ENCODE measurements at places on chromosomes 13 and 19.

- DNase-seq: no peak
Observed at GRCh38 chr19:55358943-55359908, 3.8 kb downstream of the GARIN5B start.

DNA sequence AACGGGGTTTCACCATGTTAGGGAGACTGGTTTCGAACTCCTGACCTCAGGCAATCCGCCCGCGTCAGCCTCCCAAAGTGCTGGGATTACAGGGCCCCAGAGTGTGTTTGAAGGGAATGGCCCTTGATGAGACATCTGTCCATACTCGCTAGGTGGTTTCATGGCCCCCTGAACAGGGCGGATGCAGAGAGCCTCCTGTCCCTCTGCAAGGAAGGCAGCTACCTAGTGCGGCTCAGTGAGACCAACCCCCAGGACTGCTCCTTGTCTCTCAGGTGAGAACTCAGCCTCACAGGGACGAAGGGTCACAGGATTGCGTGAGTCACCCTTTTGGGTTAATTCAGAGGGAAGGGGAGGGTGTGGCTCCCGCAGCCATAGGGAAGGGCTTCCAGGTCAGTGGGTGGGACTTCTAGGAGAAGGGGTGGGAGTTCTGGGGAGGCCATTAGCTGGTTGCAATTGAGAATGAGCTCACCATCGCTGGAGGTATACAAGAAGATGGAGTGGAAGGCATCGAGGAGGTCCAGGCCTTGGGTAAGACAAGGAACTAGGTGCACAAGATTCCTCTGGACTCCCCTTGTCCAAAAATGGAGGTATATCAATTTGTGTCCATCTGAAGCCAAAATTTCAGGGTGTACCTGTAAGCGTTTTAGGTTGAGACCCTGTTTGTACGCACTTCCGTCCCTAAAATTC is 9.2 kb downstream of the SHD start:
- DNase-seq: no peak

- DNase-seq: no peak
Observed at GRCh38 chr13:106468744-106469590, 66.5 kb downstream of the EFNB2 start.

DNA sequence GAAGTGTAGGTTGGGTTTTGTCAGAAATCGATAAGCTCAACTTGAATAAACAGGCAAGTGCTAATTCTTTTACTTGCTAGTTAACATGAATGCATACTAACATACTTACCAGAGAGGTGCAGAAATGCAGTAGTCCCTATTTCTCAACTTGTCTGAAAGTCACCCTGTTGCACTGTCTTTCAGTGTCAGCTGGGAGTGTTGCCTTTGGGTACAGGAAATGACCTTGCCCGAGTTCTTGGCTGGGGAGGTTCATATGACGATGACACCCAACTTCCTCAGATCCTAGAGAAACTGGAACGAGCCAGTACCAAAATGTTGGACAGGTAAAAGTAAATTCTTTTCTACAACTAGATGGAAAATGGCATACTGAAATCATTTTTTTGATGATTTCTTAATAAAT is 103.5 kb upstream of the AKAP11 start:
- DNase-seq: no peak

DNA sequence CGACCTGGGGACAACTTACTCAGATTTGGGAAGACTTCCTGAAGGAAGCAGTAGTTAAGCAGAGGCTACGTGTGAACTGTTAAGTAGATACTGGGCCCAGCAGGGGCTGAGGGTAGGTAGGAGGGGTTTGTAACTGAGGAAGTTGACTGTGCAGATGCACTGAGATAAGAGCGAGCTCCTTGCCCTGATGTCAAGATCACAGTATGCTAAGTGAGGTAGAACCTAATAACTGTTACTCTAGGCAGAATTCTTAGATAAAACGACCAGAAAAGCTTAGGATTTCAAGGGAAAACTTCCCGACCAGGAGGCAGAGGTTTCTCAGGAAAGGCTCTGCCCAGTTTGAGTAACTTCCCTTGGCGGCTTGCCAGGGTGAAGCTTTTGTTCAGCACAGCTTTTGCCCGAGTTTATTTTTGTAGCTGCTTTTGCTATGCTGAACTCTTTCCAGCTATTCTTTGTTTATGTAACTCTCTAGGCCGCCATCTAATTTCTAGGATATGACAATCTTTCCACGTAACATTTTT is 632.1 kb downstream of the DIAPH3 start:
- peak; percentile 75 for DNase-seq

DNA sequence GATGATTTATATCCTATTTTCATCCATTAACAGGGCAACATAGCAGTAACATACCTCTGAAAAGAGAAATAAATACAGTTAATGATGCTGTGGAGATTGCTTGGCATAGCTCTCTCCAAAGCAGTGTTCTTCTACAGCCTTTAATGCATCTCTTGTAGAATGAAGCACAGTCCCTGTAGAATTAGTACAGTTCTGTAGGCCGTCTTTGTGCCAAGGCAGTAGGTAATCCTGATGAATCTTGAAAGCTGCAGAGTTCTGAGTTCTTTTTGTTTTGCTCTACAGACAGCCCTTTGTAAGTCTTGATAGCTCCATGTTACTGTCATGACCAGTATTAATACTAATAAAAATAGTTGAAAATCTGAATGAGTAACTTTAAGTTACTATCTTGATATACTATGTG is 184.2 kb downstream of the MAB21L1 start:
- no peak for DNase-seq

- no peak for DNase-seq
Observed at GRCh38 chr19:5303208-5303607, 37.4 kb downstream of the PTPRS start.

DNA sequence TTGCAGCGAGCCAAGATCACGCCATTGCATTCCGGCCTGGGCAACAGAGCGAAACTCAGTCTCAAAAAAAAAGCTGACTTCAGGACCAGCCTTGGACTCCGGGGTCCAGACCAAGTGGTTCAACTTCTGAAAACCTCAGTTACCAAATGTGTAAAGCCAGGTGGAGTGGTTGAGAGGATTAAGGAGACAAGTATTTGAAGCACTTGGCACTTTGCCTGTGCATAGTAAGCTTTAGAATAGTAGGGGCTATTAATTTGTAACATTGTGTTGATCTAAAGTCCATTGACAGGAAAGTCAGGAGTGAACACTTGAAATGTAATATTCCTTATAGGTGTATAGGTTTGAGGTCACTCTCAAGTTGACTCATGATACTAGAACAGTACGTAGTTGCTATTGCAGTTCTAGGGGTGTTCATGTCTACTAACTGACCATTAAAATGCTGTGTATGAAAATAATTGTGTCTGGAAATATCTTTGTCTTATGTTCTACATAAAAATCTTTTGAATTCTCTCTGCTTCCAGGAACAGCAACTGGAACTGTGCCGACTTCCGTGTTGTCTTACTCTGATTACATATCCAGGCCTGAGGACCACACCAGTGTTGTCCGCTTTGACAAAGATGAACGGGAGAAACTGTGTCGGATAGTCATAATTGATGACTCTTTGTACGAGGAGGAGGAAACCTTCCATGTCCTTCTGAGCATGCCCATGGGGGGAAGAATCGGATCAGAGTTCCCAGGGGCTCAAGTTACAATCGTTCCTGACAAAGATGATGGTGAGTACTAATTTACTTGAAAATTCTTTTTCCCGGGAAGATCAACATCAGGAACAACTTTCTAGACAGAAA is 97.4 kb downstream of the FREM2 start:
- DNase-seq: no peak

- no peak for DNase-seq
Observed at GRCh38 chr13:31824705-31825517, 85.6 kb downstream of the RXFP2 start.

DNA sequence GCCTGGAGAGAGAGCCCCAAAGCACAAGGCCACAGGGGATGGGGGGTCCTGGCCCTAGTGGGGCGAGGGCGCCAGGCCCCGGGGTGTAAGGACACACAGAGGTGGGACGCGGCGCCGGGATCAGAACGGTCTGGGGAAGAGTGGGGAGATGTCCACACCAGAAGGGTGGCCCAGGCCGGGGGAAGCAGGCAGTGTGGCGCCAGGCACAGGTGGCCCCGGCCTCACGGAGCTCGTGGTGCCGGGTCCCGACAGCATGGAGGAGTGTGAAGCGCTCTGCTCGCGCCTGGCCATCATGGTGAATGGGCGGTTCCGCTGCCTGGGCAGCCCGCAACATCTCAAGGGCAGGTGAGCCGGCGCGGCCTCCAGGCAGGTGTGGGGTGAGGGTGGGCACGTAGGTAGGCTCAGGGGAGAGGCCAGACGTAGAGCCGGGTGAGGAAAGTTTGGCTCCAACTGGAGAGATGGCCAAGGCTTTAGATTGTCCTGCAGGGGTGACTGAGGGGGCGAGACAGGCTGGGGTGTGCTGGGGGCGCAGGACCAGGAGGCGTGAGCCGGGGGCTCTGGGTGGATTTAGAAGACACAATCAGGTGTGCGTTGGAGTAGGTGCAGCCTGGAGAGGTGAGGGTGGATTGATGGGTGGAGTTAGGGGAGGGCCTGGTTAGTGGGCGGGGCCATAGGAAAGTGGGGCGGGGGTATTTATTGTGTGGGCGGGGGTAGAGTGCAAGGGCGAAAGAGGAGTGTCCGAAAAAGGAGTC is 2.9 kb upstream of the ARHGAP45 start:
- no peak for DNase-seq

DNA sequence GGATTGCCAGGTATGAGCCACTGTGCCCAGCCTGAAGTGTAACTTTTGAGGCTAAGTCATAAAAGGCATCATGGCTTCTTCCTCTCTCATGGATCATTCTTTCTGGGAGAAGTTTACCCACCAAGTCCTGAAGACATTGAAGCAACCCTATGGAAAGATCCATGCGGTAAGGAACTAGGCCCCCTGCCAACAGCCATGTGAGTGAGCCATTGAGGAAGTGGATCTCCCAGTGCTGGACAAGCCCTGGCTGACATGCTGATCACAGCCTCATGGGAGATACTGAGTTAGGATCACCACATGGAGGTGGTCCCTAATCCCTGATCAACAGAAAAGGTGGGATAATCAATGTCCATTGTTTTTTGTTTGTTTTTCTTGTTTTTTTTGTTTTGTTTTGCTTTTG is 3.3 kb upstream of the NUDT19 start:
- no peak for DNase-seq

DNA sequence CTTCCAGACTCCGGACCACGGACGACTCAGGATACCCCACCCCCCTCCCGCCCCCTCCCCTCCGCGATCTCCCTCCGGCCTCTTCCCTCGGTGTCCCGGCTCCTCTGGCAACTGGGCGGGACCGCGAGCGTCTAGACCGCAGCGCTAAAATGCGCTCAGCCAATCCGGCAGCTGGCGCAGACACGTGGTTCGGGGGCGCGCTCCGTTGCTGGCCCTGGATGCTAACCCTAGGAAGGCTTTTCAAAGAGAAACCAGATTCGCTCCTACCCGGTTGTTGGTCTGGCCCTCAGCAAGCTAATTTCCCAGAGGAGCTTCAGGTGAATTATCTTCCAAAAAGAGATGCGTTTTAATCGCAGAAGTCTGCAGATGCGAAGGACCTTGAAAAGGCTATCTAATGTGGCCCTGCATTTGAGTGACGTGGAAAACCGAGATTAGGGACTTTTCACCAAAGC is at the start of gene DZIP1:
Gene DZIP1 (minus strand): TSS at position 106 of the 452 bp plus-strand sequence. CDS start 2,677 bp downstream, outside the sequence.
- DNase-seq: peak; percentile 93

- no peak for DNase-seq
Observed at GRCh38 chr19:58079792-58080191, 18.2 kb downstream of the ZSCAN18 start.

GRCh38 chr19:17160908-17161307 is 54.2 kb upstream of the USE1 start:
- DNase-seq: no peak

DNA sequence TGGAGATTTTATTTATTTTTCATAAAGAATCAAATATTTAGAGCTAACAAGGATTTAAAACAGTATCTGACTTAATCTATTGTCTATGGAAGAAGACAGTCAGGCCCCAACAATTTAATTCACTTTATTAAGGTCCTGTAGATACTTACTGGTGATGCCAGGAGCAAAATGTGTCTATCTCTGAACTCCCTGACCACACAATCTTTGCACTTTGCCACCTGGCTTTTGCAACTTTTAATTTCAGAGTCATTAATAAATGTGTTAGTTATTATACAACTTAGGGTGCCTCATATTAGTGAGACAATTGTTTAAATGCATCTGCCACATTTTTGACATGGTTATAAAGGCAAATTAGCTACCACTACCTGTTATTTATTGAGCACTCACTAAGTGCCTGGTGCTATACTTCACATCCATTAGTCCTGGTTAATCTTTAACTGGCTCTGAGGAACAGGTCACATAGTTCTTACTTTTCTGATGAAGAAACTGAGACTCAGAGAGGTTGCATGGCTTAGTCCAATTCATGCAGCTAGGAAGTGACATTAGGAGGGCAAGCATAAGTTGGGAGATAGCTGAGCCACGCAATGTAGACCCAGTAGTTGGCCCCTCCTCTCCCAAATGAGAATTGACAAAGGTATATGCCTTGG is 297.9 kb downstream of the DCT start:
- no peak for DNase-seq

- DNase-seq: peak; percentile 66
Observed at GRCh38 chr19:23415561-23416191, 20.4 kb upstream of the ZNF91 start.

GRCh38 chr13:101382086-101382485 is 34.2 kb downstream of the NALCN start:
- no peak for DNase-seq

GRCh38 chr13:46374710-46375109 is 12.3 kb downstream of the RUBCNL start:
- DNase-seq: no peak

DNA sequence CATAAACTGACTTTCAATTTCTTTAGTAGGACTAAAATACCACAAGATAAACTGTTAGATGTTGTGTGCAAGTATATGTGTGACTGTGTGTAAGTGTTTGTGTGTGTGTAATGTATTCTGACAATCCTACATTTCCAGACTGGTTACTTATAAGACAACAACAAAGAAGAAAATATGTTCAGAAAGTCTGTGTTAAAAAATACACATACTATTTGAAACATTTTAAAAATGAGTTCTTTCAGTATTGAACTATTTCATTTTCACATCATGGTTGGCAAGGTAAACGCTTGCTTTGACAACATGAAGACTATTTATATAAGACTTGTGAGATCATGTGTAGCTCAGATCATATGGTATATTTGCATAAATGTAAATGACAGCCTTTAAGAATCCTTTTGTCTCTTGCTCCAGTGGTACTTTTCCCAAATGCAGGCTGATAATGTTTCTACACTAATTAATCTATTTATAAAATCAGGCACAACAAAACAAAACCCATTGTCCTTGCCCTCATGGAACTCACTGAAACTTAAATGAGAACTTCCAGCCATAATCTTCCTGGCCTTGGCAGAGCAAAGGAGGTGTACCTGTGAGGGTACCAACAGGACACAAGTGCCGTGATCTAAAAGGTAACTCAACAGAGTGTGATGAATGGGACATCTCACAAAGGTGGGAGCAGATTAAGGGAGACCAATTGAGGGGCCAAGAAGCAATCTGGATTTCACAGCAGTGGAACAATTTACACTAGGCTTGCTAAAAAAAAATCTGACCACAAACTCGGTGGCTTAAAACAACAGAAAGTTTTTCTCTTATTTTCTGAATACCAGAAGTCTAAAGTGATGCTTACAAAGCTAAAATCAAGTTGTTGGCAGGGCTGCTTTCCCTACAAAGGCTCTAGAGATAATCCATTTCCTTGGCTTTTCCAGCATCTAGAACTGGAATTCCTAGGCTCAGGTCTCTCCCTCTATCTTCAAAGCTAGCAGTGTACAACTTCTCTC is 349.0 kb downstream of the TBC1D4 start:
- no peak for DNase-seq

GRCh38 chr19:10228920-10229319 is 2.2 kb downstream of the S1PR2 start:
- peak; percentile 54 for DNase-seq
